Stimulated activated CD8-positive, alpha-beta memory T cell treated with anti-CD3 and anti-CD28 coated beads, Interleukin-7, amount 100 ng/mL, for 24 hours (primary cell): ENCODE measurements at places on chromosomes 6 and 20.

DNA sequence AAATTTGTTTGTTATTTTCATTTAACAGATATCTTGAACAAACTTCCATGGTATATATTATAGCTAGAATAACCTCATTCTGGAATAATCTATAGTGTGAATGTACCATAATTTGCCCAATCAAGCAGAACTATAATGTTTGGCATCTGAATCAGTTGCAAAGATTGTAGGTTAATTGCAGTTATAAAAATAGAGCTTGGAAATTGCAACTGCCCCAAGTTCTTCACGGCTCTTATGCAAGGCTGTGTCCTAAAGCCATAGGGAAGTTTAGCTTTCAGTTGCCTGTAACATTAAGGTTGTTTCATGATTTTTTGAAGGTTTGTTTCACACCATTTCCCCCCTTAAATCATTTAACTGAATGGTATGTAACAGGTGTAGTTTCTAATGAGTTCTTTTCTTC lies 19.4 kb downstream of the NQO2 start:
- no peak for DNase-seq

- no peak for DNase-seq
Observed at GRCh38 chr6:1179571-1180459, 132.1 kb upstream of the FOXQ1 start.

DNA sequence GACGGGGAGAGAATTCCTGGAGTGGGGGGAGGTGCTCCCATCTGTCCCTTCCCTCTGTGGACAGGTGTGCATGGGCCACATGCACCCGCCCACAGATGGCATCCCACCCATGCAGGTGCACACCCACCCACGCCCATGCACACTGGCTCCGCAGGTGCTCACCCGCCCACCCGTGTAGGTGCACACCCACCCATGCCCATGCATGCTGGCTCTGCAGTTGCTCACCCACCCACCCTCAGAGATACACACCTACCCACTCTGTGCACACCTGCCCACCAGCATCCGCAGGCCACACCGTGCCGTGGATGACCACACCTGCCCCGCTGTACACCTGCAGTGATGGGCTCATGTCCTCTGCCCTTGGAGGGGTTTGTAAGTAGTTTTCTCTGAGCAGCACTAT lies 132.0 kb downstream of the PHACTR3 start:
- no peak for DNase-seq

DNA sequence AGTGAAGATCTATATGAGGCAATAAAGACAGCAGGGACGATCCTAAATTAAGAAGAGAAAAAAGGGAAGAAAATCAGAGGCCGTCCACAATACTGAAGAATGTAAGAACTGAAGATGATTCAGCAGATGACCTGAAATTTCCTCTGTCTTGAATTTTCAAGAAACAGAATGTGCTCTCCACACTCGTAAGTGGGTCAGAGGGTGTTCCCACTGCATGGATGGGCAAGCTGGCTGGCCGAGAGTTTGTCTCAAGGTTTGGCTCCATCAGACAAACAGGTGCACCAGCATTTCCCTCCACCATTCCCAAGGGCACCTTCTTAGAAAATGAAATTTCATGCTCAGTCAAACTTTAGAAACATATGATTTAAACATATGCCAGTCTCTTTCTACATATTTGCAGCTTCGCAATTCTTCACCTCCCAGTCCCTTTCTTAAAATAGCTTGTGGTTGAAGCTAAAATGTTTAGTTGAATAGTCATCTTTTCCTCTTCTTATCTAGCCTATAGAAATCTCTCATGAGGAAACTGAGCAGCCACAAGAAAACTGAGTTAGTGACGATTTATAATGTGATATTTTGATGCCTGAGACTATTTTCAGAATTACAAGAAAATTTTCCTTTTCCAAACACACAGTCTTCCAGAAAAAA lies 576.4 kb downstream of the PRKN start:
- no peak for DNase-seq

DNA sequence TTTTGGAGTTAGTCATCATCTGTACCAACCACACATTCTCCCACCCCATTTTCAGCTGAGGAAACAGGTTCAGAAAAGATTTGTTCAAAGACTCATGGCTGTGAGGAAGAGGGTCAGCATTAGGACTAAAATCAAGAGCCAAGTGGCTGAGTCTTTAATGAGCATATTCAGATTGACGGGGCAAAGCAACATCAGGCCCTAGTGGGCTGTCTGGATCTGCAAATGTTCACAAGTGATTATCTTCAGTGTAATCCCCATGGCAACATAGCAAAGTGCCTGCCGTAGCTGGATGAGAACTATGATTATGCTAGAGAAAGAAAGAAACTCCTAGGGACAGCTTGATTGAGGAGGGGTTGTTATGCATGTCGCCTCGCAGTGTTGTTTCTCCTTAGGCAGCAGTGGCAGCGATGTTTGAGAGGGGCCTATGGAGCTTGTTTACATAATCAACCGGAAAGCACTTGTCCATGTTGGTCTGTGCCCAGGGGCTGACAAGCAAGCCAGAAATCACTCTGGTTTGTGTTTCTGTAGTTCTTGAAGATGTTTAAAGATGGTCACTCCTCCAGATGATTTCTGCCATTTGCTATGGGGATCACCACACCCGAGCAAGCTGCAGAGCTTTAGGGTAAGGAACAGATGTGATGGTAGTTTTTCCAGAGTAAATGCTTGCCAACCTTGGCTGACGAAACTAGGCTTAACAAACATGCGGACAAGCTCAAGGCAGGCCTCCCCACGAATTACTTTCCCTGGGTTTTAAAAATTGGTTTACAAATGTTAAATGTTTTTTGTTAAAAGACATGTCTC lies 124.3 kb upstream of the MLIP start:
- DNase-seq: no peak

DNA sequence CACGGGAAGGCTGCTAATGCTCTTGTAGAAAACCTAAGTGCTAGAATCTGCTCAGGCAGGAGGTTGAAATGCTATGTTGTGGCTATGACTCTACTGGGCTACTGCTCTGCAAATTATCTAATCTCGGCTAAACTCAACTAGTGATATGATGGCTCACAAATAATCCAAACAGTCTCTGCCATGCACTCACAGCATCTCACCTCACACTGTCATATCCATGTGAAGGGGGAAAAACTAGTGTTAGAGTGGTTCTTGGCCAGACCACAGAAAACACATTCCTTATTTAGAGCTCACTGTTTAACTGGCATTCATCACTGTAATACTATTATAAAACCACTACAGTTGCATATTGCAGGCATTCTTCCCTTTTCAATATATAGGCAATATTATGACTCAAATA lies 81.8 kb upstream of the DST start:
- DNase-seq: no peak
